Metanephros (tissue), 2 donors: ENCODE measurements at places on chromosomes 6 and 20. TPM values are rescaled to one million over a fixed set of nuclear protein-coding genes. Genes with fewer than 3 reads are reported as not detected.

ADGRF1 gene
- total RNA-seq, result 33.3 TPM

OOEP gene
- total RNA-seq, result not detected

MOCS1 gene
- 16.2 TPM for total RNA-seq

TRIM15 gene
- total RNA-seq, result 0.47 TPM

CD40 gene
- 3.0 TPM for total RNA-seq

LPA gene
- total RNA-seq, result 0.06 TPM

RFX6 gene
- total RNA-seq, result not detected

CRISP3 gene
- 0.88 TPM for total RNA-seq

POU3F2 gene
- 0.06 TPM for total RNA-seq

C20orf141 gene
- total RNA-seq, result not detected

EFCAB8 gene
- total RNA-seq, result not detected

SMLR1 gene
- 0.29 TPM for total RNA-seq

CCN6 gene
- total RNA-seq, result 1.1 TPM

SGK2 gene
- 40.2 TPM for total RNA-seq

RAB22A gene
- 20.4 TPM for total RNA-seq

TMEM244 gene
- not detected for total RNA-seq

NKX2-2 gene
- not detected for total RNA-seq

CLDN20 gene
- total RNA-seq, result 0.29 TPM

KHDC1L gene
- total RNA-seq, result not detected

SLC4A11 gene
- 1.9 TPM for total RNA-seq

CD109 gene
- 18.4 TPM for total RNA-seq
